Foreskin melanocyte (primary cell): ENCODE measurements at places on chromosomes 12 and 14.

DNA sequence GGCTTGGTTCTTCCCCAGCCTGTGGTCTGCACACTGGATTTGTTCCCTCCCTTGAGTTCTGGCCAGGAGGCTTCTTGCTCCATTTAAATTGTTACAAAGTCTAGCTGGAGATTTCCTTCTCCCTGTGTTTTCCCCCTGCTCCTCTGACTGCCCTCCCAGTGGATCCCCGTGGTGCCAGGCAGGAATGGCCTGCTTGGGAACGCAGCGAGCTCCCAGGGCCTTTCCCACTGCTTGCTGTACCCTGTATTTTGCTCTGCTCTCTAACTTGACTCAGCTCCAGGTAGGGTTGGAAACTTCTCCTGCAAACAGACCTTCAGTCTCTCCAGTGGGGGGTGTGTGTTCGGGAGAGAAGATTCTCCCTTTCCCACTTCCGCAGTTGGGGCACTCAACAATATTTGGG lies 349.2 kb upstream of the FBXO33 start:
- no peak for DNase-seq

GRCh38 chr14:58824106-58824505 lies 186.3 kb downstream of the DACT1 start:
- DNase-seq: peak; percentile 24

DNA sequence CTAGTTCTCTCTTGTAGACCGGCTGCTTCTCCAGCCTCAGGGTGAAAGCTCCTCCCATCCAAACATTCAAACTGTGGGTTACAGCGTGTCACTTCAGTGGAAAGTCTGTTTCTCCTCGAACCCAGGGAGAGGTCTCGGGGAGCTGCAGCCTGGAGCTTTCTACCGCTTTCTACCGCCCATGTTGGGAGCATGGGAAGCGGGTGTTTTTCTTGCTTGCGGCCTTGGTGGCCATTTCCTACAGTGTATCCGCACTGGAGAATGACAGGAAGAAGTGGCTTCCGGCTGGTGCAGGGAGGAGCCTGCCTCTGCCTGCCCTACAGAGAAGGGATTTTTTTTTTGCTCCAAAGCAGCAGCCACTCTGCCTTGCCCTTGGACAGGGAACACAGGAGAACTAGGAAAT lies 21.2 kb downstream of the ZFP36L1 start:
- DNase-seq: peak; percentile 35

GRCh38 chr14:105853907-105854599 lies 327.7 kb downstream of the TMEM121 start:
- DNase-seq: no peak

DNA sequence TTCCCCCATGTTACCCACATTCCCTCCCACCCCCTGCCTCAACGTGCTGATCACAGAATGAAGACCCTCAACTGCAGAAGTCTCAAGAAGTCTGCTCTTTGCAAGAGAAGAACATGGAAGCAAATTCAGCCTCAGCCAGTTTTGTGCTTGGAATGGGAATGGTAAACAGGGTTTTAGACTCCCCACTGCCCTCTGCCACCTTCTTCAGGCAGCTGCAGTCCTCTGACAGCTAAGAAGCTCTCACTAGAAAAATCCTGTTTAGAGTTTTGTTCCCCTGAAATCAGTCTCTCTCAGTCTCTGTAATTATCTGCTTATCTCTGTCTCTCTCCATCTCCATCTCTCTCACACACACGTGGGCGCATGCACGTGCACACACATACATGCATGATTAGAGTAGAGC lies 85.4 kb downstream of the CRACR2A start:
- DNase-seq: no peak

DNA sequence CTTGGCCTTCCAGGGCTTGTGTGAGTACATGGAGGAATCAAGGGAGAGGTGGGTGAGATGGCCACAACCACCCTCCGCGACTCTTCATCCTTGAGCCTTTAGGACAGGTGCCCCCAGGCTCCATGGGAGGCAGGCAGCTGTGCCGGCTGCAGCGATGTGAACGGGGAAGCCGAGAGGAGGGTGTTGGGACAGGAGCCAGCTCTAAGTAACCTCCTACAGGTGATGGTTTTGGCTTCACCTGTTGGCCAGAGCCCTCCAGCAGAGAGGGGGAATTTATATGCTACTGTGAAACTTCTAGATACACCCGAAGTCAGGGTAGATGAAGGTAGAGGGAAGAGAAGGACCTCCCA lies 132.2 kb upstream of the HIF1A start:
- no peak for DNase-seq

DNA sequence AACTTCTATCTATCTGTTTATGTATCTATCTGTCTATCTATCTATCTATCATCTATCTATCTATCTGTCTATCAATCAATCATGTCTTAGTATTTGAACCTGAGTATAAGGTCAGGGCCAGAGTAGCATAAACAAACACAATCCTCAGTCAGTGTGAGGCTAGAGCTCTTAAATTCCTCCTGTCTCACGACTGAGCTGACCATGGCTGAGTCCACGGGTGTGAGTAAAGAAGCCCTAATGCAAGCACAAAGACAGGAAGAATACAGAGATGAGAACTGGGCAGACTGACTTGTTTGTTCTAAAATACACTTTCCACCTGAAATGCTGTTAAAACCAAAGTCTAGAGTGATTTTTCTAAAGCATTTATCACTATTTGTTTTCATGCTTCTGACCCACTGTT lies 47.2 kb upstream of the STXBP6 start:
- DNase-seq: no peak

- peak; percentile 22 for DNase-seq
Observed at GRCh38 chr12:12720052-12720451, 2.9 kb downstream of the CDKN1B start.

DNA sequence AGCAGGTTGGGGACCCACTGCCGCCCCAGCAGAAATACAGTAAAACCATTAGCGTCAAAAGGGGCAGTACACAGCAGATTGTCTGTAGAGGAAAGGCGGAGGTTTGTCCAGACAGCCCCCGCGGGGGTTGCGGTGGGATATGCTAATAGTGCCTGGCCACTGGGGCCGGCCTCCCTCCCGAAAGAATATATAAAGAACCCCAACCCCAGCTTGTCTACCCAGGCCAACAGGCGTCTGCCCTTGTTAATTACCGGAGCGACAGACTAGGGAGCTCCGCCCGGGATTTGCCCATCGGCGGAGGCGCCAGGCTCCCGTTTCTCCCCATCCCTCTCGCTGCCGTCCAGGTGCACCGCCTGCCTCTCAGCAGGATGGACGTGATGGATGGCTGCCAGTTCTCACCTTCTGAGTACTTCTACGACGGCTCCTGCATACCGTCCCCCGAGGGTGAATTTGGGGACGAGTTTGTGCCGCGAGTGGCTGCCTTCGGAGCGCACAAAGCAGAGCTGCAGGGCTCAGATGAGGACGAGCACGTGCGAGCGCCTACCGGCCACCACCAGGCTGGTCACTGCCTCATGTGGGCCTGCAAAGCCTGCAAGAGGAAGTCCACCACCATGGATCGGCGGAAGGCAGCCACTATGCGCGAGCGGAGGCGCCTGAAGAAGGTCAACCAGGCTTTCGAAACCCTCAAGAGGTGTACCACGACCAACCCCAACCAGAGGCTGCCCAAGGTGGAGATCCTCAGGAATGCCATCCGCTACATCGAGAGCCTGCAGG lies at the start of gene MYF5:
MYF5 (plus strand) TSS at position 217 of the 774 bp plus-strand sequence; CDS start at position 369, 152 bp downstream.
- DNase-seq: no peak

DNA sequence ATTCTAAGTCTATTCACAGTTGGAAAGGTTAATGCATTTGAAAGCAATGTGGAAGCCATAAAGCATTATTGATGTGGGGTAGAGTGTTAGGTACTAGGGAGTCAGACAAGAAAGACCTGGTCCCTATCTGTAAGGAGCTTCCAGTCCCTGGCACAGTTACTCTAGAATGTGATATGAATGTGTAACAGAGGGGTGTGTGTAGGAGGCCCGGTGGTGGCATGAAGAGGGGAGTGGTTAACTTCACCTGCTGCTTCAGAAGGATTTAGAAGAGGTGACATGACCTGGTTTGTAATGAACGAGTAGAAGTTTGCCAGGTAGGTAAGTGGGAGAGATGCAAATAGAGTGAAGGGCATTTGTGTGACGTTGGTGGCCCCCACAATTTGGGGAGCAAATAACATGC lies 15.1 kb upstream of the GALNT6 start:
- DNase-seq: no peak
